ENCODE measurements at places on chromosomes 16 and 17.

DNA sequence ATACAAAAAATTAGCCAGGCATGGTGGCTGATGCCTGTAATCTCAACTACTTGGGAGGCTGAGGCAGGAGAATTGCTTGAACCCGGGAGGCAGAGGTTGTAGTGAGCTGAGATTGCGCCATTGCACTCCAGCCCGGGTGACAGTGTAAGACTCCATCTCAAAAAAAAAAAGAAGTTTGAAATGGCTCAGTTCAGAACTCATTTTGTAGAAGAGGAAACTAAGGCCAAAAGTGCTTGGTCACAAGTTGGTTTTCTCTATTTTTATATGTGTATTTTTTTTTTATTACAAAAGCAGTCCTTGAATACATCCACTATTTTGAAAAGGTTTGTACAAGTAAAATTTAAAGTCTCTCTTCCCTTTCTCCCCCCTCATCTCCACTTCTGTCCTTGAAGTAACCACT, 5.5 kb downstream of the TAC4 start:
- no peak for DNase-seq

- DNase-seq, result no peak
These were observed 2.1 kb upstream of the GPRC5C start for GRCh38 chr17:74429604-74430384.

DNA sequence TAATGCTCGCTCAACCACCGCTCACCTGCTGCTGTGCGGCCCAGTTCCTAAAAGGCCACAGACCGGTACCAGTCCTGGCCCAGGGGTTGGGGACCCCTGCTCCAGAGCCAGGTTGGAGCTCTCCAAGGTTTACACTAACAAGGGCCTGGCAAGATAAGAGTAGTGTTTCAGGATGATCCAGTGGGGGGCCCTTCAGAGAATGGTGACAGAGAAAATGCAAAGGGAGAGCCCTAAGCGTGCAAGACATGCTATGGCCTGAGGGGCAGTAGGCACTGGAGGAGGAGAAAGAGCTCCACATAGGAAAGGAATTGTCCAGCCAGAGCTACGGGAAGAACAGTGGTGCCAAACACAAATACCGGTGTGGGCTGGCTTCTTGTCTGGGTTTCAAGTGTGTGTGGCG, 233.4 kb downstream of the STX8 start:
- DNase-seq, result no peak

DNA sequence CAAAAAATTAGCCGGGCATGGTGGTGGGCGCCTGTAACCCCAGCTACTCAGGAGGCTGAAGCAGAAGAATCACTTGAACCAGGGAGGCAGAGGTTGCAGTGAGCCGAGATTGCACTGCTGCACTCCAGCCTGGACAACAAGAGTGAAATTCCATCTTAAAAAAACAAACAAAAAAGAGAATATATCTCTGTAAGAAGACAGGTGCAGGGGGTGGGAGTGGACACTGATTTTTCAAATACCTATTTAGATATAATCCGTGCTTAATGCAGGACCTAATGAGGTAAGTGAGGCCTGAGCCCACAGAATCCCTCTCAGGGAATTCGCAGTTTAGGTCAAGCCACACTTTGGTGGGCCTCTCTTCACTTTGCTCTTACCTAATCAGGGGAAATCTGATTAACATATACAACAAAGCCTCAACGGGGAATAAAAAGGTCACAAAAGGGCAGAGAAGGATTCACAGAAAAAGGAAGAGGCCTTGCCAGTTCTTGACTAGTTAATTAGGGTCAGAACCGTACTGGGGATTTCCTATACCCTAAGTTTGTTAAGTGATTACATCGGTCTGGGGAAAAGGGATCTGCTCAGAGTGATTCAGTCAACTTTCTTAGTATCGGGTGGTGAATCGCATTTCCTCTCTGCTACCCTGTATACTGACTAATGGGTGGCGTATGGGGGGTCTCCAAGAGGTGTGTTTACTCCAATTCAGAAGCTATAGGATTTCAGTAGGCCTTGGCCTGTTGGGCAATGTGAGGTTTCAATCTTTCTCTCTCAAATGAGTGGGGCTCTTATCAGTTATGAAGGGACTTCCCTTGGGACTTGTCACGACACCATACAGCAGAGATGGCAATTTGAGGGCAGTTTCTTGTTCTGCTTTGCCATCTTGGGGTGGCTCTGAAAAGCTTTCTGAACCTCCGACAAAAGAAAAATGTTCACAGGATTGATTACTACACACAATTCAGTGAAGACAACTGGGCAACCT, 1.9 kb upstream of the NFAT5 start:
- DNase-seq, result no peak

DNA sequence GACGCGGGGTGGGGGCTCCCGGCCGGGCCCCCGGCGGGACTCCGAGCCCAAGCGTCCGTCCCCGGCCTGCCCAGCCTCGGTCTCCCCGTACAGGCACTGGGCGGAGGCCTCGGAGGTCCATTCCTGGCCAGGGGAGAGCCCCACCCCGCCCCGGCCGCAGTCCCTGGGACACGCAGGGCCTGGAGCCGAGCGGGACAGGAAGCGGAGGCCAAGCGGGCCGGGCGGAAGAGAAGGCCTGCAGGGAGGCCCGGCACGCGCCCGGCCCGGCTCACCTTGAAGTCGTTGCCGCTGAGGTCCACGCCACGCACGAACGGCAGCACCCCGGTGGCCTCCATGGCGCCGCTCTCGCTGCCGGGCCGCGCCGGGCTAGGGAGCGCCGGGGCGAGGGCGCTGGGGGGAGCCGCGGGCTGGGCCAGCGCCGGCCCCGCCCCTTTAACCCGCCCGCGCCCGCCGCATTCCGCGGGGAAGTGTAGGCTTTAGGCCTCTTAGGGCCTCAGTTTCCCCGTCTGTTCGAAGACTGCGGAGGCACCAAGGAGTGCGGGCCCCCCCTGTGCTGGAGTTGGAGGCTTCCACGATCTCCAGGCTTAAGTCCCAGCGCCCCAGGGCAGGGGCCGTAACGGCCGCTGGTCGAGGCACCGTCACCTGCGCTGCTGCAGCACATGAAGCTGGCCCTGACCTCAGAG, at the start of gene FLII:
Gene FLII, minus strand, starts transcription at position 383 of the 683 bp plus-strand sequence. Its CDS starts 48 bp downstream, at position 335.
- no peak for DNase-seq

DNA sequence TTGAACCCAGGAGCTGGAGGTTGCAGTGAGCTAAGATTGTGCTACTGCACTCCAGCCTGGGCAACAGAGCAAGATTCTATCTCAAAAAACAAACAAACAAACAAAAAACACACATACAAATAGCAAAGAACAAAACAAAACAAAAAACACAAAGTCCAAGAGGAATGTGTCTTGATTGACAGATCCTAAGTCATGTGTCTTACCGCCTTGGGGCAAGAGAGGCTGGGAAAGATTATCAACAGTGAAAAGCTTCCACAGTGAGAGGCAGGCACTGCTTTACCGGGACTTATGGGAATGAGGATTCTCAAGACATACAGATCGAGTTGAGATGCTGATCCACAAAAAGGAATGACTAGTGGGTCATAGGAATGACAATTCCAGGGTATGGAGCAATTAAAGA, 62.7 kb upstream of the GAS7 start:
- DNase-seq, result no peak

DNA sequence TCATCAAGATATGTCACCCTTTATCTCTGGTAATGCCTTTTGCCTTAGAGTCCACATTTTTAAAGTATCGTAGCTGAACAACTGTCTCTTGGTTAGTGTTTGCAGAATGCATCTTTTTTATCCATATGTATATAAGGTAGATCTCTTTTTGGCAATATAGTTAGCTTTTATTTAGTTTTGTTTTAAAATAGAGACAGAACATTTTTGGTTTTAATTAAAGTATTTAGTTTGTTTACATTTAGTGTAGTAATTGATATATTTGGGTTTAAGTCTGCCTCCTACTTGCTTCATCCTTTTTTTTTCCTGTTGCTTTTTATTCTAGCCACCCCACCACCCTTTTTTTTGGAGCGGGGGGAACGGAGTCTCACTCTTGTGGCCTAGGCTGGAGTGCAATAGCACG, 184.6 kb upstream of the CHMP6 start:
- no peak for DNase-seq

DNA sequence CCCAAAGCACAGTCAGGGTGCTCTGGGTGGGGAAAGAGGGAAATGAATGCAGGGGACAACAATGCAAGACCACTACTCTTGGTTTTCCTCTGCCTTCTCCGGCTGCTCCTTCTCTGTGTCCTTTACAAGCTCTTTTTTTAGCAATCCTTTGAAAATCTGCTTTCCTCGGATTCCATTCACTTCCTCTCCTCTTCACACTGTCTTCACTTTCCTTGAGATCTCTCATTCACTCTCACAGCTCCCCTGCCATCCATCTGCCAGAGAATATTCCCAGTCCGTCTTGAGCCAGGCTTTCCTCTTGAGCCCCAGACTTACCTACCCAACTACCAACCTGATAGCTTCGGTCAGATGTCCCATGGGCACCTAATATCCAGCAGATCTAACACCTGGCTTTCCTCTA, 11.0 kb upstream of the SPOP start:
- DNase-seq, result no peak

GRCh38 chr16:49378238-49378637, 4.6 kb downstream of the C16orf78 start:
- no peak for DNase-seq

DNA sequence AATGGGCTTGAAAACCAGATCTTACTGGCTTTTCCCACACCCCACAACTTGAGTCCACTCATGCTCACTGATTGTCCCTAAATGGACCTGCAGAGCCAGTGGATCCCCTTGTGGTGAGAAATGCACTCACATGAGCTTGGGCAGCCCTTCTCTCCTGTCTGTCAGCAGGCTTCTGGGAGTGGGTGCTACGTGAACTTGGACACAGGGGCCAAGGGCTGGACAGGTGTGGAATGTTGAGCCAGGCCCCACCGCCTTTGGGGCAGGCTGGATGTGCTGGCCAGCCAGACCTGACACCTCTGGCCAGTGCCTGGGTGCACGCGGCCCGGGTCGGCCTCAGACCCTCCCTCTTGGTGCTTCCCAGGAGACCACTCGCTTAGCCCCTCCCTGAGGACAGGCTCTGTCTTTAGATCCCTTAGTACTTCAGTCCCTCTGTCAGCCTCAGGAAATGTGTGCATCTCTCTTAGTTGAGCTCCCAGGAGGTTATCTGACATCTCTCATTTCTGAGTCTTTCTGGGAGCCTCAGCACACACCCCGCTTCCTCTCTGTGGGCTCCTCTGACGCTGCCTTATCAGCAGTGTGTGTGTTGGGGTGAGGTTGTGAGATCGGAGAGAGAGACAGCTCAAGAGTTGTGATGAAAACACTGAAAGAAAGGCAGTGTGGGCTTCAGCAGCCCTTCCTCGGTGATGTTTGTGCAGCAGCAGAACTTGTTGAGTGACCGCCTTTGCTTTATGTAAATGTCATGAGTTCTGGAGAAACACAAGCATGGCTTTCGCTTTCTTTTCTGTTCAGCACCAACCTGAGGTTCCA, 117.0 kb downstream of the RAB11FIP4 start:
- no peak for DNase-seq

DNA sequence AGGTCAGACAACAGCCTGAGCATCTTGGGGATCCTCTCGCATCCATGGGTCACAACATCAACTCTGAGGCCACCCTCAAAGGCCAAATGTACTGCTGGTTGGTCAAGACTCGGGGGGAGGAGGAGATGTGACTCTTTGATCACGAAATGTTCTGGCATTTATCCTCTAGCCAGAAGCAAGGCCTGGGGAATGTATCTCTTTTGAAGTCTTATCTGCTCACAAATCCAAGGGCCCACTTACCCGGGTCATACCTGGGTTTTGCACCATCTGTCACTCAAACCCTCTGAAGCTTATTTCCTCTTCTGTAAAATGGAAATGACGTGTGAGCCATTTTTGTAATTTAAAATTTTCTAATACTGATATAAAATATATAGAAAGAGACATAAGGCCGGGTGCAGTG, 13.2 kb downstream of the CA7 start:
- DNase-seq, result no peak

- no peak for DNase-seq
These were observed 638 bp upstream of the TMEM88 start for GRCh38 chr17:7854078-7854777.

- DNase-seq, result no peak
These were observed 36.3 kb downstream of the DHRS7C start for GRCh38 chr17:9755083-9755482.

- DNase-seq, result no peak
These were observed at the start of gene ATP2C2 for GRCh38 chr16:84368308-84368996. ATP2C2 (plus strand) TSS chr16:84368538; CDS start chr16:84368616, 78 bp downstream.

DNA sequence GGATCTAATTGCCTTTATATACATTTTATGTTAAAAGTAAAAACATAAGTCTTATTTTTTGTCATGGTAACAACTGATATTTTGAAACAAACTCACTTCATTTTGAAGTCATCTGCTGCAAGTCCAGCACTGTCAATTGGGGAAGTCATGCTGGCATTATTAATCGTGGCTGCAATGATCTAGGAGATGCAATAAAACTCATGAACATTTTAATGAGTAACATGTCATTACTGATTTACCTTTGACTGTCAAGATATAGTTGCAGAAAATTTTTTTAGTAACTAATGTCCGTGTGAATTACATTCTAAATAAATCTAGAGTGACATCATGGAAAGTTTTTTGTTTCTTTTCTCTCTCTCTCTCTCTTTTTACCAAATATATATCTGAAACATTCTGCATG, 17.3 kb upstream of the KRT24 start:
- DNase-seq, result no peak

DNA sequence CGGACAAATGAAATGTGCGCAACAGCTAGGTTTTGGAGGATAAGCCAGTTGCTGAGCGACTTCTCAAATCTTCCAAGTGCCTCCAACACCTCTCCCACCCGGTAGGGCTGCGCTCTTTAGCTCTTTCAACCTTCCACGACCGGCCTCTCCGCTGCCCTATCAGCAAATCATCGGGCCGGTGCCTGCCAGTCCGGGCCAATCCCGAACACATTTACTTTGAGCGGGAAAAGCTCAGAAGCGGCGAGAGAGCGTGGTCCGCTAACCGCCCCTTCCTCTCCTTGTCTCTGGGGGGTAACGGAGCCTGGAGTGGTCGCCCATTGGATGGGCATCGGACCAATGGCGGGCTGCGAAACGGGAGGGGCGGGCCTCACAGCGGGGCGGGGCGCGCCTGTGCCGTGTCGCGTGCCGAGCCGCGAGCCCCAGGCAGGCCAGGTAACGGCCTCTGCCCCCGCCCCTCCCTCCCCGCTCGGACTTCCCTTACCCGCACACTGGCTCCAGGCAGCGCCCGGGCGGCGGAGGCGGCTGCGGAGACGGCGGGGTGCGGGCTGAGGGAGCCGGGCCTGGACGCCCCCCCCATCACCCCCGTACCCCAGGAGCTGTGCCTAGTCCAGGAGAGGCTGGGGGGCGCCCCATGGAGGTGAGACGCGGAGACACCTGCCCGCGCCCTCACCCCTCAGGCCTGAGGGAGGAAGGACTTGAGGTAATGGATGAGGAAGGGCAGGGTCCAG, at the start of gene MEIOC:
Gene MEIOC, plus strand, starts transcription at position 486 of the 728 bp plus-strand sequence. Its CDS starts 146 bp downstream, at position 632.
- DNase-seq, result no peak

DNA sequence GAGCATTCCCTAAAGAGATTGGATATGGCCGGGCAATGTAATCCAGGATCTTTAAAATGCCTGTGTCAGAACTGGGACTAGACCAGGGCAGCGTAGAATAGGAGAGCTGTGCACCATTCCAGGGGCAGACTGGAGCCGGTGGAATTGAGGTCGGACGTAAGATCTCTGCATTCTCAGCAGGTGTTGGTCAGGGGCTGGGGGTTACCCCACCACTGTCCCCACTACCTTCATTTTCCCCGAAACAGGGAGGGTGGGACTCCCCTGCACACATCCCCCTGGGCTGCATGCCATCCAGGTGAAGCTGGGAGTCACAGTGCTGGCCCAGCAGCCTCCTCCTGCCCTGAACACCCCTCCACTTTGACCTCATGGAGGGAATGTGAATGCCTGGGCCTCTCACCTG, 17.8 kb downstream of the OSBPL7 start:
- DNase-seq, result no peak

GRCh38 chr17:78305801-78306200, 54.1 kb downstream of the SOCS3 start:
- no peak for DNase-seq

GRCh38 chr17:57032343-57032742, 52.7 kb upstream of the AKAP1 start:
- no peak for DNase-seq
